Left lung (tissue), 14 donors: ENCODE measurements at places on chromosomes 16 and 17.

GRCh38 chr16:12350945-12351344 lies 374.4 kb downstream of the SNX29 start:
- no peak for DNase-seq

GRCh38 chr16:12063435-12063834 lies 86.9 kb downstream of the SNX29 start:
- DNase-seq: peak; percentile 30

- DNase-seq: no peak
Measured at GRCh38 chr17:13776027-13776551, 174.4 kb upstream of the HS3ST3A1 start.

GRCh38 chr16:20940871-20941635 lies 40.5 kb downstream of the LYRM1 start:
- DNase-seq: no peak

- no peak for DNase-seq
Measured at GRCh38 chr16:74842413-74842812, 67.8 kb upstream of the FA2H start.

DNA sequence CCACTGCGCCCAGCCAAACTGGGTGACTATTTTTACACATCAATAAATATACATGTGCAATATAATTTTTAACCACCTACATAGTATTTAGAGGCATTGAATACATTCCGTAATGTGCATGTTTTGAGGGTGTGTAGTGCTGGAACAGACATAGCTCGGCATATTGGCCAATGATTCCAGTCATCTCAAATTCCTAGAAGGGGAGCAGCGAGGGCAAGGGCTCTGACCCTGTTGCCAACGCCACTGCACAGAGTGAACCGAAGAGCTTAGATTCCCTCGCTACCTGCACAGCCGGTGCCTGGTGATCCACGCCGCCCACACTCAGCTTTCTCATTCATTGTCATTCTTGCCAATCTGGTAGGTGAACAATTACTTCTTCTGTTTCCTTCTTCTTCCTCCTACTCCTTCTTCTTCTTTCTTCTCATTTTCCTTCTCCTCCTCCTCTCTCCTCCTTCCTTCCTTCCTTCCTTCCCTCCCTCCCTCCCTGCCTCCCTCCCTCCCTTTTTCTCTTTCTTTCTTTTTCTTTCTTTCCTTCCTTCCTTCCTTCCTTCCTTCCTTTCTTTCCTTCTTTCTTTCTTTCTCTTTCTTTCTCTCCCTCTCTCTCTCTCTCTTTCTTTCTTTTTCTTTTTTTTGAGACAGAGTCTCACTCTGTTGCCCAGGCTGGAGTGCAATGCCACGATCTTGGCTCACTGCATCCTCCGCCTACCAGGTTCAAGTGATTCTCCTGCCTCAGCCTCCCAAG lies 26.3 kb upstream of the ATP2A3 start:
- no peak for DNase-seq

- DNase-seq: peak; percentile 47
Measured at GRCh38 chr16:23959072-23959751, 123.4 kb downstream of the PRKCB start.

GRCh38 chr16:2737238-2737605 lies 15.2 kb upstream of the SRRM2 start:
- no peak for DNase-seq

DNA sequence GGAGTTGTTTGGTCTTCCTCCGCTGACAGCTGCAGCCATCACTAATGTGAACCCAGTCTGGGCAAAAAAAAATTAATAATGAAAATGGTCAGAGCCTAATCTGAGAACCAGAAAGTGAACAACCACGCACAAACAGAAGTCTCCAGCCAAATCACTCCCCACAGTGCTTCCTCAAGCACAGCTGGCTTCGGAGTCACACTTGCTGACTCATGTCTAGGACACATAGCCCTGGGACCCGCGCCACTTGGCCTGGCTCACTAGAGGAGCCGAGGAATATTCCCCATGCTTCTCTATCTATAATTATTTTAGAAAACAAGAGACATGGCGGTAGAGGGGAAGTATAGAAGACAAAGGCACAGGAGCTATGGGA lies 109.1 kb downstream of the ZFHX3 start:
- DNase-seq: no peak

DNA sequence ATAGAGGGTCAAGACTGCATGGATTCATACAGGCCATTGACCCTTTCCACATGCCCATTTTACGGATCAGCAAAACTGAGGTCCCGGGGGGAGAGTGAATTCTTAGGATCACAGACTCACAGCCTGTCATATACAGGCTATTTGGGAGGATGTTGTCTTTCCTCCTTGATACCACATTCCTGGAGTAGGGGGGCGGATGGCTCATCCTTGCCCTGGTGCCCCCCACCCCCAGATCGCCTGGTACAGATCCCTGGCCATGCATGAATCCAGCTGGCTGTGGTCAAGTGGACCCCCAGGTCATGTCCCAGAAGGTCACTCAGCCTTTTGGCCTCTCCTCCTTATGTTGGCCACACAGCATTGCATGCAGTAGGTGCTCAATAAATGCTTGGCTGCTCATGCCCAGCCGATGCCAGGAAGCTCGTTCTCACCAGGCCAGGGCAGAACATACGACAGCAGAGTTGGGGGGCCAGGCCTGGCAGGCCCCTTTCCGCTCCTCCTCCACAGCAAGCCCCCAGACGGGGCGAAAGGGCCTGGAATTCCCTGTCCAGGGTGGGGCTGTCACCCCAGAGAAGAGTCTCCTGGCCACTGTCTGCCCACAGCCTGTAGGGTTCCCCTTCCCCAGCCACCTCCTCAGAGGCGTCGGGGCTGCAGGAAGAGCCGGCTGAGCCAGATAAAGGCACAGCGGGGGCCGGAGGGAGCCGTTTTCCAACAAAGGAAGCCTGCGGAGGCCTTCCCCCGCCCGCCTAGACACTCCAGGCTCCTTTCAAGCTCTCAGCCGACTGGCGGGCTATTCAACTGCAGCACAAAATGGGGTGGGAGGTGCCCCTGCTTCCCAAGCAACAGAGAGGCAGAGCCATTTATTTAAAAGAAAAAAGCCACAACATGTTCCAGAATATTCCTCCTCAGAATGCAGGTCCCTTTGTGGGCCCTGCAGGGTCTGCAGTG lies 215.7 kb upstream of the CIBAR2 start:
- peak; percentile 78 for DNase-seq

DNA sequence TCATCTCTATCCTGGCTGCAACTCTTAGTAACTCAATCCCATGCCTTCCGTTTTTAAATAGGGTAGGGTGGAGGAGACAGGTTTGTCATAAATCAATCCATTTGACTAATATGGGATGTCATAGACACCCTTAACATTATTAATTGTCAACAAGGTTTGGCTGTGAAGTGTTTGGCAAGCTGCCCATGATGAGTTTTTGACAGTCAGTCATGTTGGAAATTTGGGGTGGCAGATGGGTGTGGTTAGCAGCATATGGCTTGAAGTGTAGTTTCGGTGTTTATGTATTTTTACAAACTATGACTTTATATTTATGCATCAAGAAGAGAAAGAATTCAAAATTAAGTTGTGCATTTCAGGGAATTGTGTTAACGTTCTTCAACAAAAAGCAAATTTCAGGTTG lies 221.8 kb upstream of the CDH5 start:
- no peak for DNase-seq

GRCh38 chr16:81610144-81610842 lies 165.7 kb downstream of the CMIP start:
- DNase-seq: peak; percentile 82

DNA sequence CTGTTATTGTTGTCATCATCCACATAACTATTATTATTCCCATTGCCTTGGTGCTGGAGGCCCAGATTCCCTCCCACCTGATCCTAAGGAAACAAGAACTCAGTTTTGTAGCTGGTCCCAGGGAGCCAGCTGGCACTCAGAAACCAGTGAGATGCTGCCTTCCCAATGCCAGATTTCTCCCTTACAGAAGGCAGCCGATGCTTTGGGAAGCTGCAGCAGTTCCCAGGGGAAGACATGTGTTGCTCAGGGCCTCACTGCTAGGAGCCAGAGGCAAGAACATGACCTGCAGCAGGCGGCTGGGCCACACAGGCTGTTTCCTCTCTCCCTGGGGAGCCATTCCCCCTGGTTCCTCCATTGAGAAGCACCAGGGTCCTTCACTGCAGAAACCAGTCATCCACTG lies 59.9 kb upstream of the GRIN2A start:
- DNase-seq: no peak

DNA sequence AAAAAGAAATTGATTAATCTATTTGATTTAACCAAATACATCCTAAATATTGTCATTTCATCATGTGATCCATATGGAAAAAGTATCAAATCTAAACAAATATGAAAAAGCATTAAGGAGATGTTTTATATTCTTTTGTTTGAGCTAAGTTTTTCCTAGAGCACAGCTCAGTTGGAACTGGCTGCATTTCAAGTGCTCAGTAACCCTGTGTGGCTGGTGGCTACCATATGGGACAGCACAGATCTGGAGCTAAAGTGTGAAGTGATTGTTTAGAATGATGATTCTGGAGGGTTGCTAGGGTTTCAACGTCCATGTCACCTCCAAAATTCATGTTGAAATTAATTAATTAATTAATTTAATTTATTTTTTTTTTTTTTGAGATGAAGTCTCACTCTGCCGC lies 137.5 kb downstream of the XYLT1 start:
- no peak for DNase-seq

DNA sequence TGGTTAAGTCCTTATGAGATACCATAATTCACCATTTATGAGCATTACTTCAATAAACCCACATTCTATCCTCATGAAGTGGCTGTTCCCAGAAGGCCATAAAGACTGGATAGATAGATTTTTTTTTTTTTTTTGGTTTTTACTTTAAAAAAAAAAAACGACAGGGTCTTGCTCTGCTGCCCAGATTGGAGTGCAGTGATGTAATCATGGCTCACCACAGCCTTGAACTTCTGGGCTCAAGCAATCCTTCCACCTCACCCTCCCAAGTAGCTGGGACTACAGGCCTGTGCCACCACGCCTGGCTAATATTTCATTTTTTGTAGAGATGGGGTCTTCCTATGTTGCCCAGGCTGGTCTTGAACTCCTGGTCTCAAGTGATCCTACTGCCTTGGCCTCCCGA lies 102.3 kb downstream of the XYLT1 start:
- no peak for DNase-seq

DNA sequence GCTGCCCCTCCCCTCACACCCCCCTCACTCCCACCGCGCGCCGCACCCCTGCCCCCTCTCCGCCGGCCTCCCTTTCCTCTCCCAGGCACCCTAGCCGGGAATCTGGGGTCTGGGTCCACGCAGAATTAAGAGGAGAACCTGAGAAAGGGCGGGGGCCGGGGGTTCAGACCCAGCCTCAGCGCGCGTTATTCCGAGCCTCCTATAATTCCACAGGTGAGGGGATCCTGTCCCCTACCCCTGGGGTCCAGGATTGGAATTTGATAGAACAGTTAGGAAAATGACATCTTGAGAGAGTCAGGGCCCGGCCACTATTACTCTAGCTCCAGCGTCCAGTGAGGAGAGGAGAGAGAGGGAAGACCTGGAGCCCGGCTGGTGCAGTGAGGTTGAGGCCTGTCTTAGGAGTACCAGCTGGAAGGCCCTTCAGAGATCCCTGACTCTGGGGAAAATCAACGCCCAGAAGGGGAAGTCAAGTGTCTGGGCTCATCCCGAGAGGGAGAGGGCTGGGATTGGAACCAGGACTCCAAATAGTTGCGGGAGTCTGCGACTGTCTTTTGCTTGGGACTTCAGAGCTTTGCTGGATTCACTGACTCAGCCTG lies 17.3 kb downstream of the GRB7 start:
- no peak for DNase-seq

GRCh38 chr17:44069974-44070454 lies 521 bp upstream of the G6PC3 start:
- no peak for DNase-seq

GRCh38 chr16:80347002-80347401 lies 193.8 kb upstream of the DYNLRB2 start:
- no peak for DNase-seq

- DNase-seq: no peak
Measured at GRCh38 chr17:76716146-76716838, 5.5 kb upstream of the MXRA7 start.

- no peak for DNase-seq
Measured at GRCh38 chr17:64147110-64148016, 17.4 kb upstream of the ERN1 start.

- DNase-seq: no peak
Measured at GRCh38 chr16:57265850-57266530, 18.5 kb downstream of the PLLP start.

- DNase-seq: peak; percentile 75
Measured at GRCh38 chr17:1087381-1088241, 90.7 kb downstream of the TIMM22 start.

GRCh38 chr17:1942066-1942365 lies 83.1 kb downstream of the RTN4RL1 start:
- DNase-seq: no peak

- no peak for DNase-seq
Measured at GRCh38 chr16:68724797-68725196, 12.3 kb upstream of the CDH1 start.

GRCh38 chr16:27678955-27679354 lies 129.0 kb downstream of the KATNIP start:
- no peak for DNase-seq

DNA sequence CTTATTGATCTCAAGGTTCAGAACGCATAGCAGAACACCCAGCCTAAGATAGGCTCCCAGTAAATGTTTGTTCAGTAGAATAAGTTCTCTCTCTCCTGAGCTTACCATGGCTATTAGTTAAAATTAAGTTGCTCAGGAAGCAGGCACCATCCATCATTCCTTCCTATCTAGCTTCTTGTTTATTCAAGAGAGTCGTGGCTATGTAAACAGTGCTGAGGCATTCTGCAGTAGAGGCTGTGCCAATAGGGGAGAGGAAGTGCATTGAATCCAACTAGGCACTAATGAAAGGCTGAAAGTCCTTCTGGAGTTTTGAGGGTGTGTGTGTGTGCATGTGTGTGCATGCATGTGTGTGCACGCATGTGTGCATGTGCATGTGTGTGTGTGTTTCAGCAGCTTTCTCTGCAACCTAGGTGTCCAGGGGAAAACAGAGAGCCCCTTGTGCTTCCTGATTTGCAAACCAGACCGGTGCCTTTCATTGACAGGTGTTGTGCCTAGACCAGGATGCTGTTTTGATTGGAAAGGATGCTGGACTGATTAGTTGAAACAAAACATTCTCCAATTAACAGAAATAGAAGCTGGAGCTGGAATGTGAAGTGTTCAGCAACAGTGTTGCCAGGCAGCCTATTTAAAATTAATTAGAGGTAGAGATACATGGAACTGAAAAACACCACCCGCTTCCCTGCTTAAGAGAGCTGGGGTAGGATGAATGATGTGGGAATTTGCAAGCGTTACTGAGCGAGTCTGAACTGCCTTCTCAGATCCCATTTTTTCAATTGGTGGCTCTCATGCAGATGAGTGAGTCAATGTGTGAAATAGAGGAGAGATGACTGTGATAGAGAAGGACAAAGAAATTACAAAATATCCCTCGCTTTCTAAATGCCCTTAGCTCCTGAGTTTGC lies 103.3 kb upstream of the CLEC3A start:
- DNase-seq: no peak

- DNase-seq: no peak
Measured at GRCh38 chr16:49684696-49685095, 171.2 kb downstream of the ZNF423 start.
